ENCODE measurements at places on chromosomes 5 and 9.

GRCh38 chr9:18606846-18607245, 132.9 kb downstream of the ADAMTSL1 start:
- DNase-seq = no peak

DNA sequence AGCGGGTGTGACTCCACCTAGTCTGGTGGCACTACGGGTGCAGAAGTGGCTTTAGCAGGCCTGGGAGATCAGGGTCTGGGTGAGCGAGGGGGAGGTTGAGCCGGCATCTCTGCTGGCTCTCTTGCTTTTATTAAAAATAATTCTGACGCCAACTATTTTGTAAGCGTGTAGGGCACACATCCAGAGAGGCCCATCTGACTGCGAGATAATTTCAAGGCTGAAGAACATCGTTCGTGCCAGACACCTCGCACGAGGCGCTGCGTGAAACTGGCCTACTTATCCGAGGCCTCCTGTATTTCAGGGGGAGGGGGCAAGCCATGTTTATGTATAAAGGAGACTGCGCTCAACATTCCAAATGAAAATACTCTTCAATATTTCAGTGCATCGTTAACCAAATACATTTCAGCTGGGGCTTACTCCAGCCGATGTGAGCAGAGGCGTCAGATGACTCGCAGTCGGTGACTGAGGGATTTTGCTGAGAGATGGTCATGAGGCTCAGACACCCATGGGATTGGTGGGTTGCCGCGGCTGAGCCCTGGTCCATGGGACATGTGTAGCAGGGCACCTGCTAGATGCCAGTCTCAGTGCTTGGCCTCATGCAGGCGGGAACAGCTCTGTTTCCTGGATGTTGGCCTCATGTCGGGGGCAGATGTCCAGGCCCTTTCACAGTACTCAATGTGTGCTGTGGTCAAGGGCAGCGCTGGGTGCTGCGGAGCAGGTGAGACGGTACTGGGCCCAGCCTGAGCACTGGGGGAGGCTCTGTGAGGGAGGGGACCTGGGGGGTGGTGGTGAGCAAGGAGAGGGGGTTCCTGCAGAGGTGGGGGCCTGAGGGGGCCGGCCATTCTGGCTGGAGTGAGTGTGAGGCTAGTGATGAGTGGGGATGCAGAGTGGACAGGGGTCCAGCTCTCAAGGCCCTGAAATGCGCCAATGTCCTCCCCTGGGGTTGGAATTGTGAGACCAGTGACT, 201.5 kb downstream of the DAB2IP start:
- no peak for DNase-seq

DNA sequence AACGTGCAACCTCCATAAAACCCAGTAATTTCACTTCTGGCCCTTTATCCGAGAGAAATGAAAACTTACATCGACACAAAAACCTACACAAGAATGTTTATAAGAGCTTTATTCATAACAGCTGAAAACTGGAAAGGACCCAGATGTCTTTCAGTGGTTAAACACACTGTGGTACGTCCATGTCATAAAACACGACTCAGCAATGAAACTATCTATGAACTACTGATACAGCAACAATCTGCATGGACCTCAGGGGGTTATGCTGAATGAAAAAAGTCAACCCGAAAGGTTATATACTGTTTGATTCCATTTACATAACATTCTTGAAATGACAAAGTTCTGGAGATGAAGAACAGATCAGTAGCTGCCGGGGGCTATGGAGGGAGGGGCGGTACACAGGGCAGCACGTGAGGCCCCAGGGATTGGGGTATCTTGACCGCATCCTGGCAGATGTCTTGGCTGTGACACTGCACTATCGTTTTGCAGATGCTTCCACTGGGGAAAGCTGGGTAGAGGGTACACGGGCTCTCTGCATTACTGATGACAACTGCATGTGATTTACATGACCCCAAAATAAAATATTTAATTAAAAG, 4.1 kb downstream of the CCDC127 start:
- no peak for DNase-seq

- DNase-seq = no peak
Measured at GRCh38 chr9:83623679-83624076, 735 bp downstream of the IDNK start.

GRCh38 chr5:158845941-158846340, 253.8 kb downstream of the EBF1 start:
- DNase-seq = no peak

Measured in stimulated activated CD4-positive, alpha-beta T cell treated with anti-CD3 and anti-CD28 coated beads, Interleukin-15, amount 100 ng/mL, for 1 hour (primary cell).